Body of pancreas (tissue), 4 donors: ENCODE measurements at places on chromosomes 5 and 9.

GRCh38 chr9:112086627-112087026 is 88.5 kb downstream of the SUSD1 start:
- no peak for DNase-seq

DNA sequence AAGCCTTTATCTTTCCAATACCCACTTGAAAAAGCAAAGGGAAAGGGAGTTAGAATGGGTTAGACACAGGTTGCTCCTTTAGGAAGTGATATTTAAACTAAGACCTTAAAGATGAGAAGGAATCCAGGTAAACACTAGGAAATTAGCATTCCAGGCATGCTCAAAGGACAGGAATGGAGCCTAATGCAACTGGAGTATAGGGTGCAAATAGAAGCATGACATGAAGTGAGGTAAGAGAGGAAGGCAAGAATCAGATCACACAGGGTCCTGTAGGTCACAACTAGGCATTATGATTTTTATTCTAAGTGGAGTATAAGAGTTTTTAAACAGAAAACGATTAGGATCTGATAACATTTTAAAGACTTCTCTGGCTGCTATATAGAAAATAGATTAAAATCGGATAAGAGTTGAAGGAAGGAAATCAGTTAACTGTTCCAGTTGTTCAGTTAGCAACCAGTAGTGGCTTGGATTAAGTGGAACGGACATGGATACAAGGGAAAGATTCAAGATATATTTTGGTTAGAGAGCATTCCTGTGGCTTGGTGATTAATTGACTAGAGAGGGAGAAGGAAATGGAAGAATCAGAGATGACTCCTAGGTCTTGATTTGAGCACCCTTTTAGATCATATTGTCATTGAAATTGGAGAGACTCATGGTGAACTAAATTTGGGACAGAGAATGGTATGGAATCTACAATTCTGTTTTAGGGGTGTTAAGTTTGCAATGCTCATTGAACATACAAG is 95.9 kb downstream of the FBXO4 start:
- no peak for DNase-seq

DNA sequence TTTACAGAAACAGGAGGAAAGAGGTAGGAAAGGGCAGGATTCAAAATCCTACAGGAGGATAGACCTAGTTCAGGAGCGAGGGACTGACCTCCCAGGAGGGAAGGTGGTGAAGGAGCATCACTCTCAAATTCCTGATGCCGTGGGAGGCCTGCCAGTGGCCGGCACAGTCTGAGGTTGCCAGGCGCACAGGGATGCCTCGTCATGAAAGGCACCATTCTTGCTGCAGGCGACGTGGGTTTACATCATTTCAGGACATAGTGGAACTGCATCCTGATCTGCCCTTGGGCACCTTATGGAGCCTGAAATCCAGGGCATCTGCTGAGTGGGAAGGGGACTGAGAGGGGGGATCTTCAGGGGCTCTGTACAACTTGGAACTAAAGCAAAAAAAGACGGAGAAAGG is 163.2 kb upstream of the S1PR3 start:
- DNase-seq = no peak

GRCh38 chr5:6461793-6462650 is 13.4 kb downstream of the UBE2QL1 start:
- DNase-seq = no peak

GRCh38 chr5:31193591-31194467 is at the start of gene CDH6:
Gene CDH6 (plus strand): TSS chr5:31193686. CDS start chr5:31267474, 73,788 bp downstream.
- no peak for DNase-seq

GRCh38 chr5:75214928-75215327 is 21.8 kb downstream of the ANKRD31 start:
- DNase-seq = no peak

GRCh38 chr9:131798246-131798645 is 58.4 kb upstream of the RAPGEF1 start:
- no peak for DNase-seq

GRCh38 chr9:14066831-14067230 is 247.1 kb downstream of the NFIB start:
- no peak for DNase-seq

- peak; percentile 30 for DNase-seq
Observed at GRCh38 chr9:132141344-132141947, 20.4 kb upstream of the NTNG2 start.

- DNase-seq = no peak
Observed at GRCh38 chr5:122701640-122702523, 73.0 kb upstream of the SNX2 start.

- no peak for DNase-seq
Observed at GRCh38 chr9:115397591-115398312, 279.8 kb upstream of the TNC start.

- DNase-seq = no peak
Observed at GRCh38 chr5:28216939-28217360, 1178.6 kb upstream of the CDH9 start.

- peak; percentile 77 for DNase-seq
Observed at GRCh38 chr9:110188991-110189390, 19.0 kb downstream of the C9orf152 start.

GRCh38 chr9:115941561-115942315 is 211.9 kb upstream of the PAPPA start:
- no peak for DNase-seq

- DNase-seq = no peak
Observed at GRCh38 chr5:55923865-55924500, 70.8 kb downstream of the IL6ST start.

GRCh38 chr5:124234770-124235562 is 511.5 kb downstream of the ZNF608 start:
- no peak for DNase-seq

DNA sequence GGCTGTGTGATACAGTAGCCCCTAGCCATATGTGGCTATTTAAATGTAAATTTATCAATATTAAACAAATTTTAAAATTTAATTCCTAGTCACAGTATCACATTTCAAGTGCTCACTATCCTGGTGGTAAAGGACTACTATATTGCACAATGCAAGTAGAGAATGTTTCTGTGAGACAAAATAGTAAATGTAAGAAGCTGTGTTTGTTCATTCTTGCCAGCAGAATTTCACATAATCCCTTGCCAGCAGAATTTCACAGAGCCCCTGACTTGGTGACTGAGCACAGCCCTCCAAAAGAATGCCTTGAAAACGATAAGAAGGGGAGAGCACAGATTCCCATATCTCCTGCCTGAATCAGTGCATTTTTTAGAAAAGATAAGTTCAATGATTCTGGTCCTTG is 75.9 kb upstream of the SELENOP start:
- DNase-seq = no peak

- DNase-seq = no peak
Observed at GRCh38 chr5:158287643-158288271, 428.8 kb upstream of the CLINT1 start.

DNA sequence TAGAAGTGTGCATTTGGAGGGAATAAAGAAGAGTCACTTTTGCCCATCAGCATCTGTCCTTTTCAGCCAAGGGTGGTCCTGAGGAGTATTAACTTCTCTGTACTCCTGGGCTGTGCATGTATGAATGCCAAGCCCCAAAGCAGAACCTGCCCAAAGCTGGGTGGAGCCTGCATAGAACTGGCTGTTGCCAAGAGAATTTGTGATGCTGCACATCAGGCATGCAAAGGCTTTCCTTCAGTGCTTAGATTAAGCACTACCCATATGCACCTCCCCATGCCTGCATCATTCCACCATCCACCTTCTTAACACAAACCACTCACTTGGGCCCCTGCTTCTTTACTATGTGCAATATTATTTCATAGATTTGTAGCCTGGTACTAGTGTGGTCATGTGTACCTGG is 493.8 kb downstream of the KIF4B start:
- DNase-seq = no peak

DNA sequence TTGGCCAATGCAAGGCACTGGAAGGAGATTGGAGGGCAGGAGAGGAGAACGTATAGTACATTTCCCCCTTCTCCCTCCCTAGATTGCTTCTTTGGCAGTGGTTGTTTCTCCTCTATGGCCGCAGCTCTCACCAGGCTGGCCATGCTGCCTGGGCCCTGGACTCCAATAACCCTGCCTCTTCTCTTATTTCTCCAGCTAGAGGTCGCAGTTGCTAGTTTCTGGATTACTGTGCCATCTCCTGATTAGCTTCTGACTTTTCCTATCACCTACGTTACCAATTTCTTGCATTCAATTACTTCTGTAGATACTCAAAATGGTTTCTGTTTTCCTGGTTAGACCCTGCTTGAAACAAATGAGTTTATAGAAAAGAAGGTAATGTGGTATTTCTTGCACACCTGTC is 2.4 kb upstream of the MACIR start:
- DNase-seq = peak; percentile 32

- no peak for DNase-seq
Observed at GRCh38 chr9:70131296-70131695, 87.6 kb downstream of the MAMDC2 start.

GRCh38 chr5:10401498-10401897 is 40.2 kb upstream of the ROPN1L start:
- no peak for DNase-seq

- DNase-seq = no peak
Observed at GRCh38 chr9:29217966-29218365, 1644.7 kb upstream of the C9orf72 start.

DNA sequence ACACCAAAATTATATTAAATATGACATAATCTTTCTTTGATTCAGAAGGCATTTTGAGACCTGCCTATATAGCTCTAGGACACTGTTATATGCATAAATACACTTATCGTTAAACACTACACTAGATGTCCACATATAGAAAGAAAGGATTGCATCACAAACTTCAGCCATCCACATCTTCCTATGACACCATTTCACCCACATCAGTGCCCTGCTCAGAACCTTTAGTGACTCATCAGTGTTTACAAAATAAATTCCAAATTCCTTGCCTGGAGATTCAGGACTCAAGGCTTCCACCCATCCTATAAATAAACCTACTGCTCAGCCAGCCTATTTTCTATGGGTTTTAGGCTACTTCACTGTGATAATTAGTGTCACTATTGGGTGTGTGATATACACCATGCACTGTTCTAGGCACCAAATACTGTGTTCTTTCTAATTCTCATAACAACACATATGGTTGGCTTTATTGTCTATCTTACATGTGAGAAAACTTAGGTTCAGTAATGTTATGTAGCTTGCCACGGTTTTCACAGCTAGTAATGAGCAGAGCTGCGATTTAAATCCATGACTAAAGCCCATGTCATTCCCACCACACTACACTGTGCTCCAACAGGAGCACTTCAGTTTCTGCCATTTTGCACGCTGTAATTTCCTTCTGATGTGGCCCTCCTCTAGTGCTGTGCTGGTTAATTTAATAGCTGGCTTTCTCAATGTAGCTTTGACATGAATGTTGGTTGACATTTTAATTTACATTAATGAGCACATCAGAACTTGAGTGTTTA is 103.3 kb downstream of the SREK1 start:
- DNase-seq = no peak

DNA sequence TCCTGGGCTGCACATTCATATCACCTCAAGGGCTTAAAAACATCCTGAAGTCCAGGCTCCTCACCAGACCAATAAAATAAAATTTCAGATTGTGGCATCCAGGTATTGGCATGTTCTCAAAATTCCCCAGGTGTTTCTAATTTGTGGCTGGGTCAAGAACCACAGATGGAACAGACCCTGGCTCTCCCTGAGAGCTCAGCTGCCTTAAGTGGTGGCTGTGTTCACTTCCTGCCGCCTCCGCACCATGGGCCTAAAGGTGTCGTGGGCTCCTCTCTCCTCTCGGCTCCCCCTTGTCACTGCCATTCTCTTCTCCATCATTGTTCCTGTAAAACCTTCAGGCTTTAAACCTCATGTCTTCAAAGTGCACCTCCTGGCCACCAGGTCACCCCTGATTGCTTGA is 17.8 kb upstream of the CCNJL start:
- DNase-seq = no peak

DNA sequence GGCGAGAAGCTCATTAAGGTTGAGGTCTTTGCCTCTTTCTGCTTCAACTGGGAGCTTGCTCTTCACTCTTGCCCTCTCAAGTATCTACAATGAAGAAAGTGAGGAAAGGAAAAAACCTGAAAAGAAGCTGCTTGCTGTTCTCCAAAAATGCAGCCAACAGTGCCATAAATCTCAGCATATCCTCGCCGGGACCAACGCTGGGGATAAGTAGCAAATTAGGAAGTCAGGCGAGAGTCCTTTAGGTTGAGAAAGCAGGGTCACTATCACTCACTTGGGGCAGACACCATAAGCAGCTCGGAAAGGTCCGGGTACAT is 399 bp downstream of the NUP155 start:
- no peak for DNase-seq

DNA sequence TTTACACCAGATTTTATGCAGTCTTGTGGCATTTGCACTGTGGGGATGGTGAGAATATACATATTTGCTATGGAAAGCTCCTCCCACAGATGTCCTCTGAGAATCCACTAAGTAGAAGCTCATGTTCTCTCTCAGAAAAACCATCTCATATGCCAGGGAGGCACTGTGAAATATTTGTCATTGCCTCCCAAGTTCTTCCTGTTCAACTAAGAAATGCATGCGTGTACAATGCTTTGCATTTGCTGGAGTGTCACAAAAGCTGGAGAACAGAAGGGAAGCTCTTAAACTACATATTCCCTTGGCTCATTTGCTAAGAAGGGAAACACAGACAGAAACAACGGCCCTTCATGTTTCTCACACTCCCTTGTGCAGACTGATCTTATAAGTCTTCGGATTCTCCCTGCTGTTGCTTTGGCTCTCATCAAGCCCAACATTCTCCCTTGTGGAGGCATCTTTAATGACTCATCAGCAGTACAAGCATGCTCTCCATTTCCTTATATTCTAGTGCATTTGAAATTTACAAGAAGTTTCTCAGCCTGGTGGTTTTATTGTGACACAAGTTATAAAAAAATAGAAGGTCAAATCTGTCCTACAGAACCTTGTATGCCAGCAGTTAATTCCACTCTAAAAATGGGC is 220.6 kb downstream of the TRIM36 start:
- DNase-seq = no peak

DNA sequence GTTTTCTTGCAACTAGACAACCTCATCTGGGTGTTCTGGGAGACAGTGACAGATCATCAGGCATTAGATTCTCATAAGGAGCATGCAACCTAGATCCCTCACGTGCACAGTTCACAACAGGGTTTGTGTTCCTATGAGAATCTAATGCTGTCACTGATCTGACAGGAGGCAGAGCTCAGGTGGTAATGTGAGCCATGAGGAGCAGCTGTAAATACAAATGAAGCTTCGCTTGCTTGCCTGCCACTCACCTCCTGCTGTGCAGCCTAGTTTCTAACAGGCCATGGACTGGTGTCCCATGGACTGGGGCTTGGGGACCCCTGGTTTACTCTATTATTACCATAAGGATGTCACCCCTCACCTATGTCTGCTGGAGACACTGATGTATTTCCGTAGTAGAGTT is 166.8 kb downstream of the PSAT1 start:
- DNase-seq = no peak

GRCh38 chr9:69178583-69179011 is 4.5 kb downstream of the TJP2 start:
- no peak for DNase-seq

- DNase-seq = no peak
Observed at GRCh38 chr9:111603041-111603440, 3.6 kb upstream of the PTGR1 start.
